ENCODE measurements at places on chromosomes 3 and 15. TPM values are rescaled to one million over a fixed set of nuclear protein-coding genes. Genes with fewer than 3 reads are reported as not detected.

DNA sequence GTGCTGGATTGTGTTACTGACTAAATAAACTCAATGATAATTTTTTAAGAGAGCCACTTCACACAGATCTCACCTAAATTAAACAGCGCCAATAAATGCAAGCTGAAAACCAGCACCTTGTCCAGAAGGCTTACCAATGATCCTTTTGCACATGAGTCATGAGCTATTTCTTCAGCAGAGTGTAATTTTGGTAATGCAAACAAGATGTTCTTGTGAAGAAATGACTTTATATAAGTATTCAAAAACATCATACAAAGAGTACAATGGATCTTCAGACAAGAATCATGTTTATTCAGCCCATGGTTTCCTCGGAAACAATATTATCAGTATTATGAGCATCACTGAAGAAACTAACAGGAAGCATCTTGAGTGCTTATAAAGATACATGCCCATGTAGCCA lies 263.8 kb upstream of the UBE2E2 start:
- DNase-seq = peak; percentile 18

DNA sequence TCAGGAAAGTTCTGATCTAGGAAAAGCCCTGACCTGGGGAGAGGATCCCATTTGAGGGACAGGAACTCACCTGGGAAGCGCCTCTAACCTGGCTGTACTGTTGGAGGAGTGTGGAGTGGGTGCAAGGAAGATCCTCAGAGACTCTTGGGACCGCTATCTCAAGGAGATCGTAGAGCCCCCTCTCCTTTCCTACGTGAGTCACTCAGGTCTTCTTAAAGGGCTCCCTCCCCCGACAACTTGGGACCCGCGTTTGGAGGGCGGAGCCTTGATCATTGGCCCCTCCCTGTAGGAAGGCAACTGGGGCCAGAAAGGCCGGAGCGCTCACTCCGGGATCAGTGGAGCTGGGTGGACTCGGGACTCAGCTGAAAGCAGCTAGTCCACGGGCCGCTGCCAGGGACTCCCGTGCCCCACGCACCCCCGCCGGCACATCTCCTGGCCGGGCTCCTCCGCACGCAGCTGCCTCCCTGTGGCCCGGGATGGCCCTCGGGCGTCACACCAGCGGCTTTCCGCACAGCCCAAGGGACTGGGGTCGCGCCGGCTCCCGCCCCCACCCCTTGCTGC lies 520 bp downstream of the SLC26A6 start:
- peak; percentile 55 for DNase-seq

- no peak for DNase-seq
Measured at GRCh38 chr3:130835483-130835882, 58.4 kb upstream of the ATP2C1 start.

GRCh38 chr3:113000691-113001090 lies 9.9 kb downstream of the GTPBP8 start:
- DNase-seq = peak; percentile 29

GRCh38 chr3:67774676-67775075 lies 120.3 kb upstream of the SUCLG2 start:
- DNase-seq = no peak

GRCh38 chr15:59138243-59138642 lies 33.3 kb downstream of the CCNB2 start:
- DNase-seq = peak; percentile 70

DNA sequence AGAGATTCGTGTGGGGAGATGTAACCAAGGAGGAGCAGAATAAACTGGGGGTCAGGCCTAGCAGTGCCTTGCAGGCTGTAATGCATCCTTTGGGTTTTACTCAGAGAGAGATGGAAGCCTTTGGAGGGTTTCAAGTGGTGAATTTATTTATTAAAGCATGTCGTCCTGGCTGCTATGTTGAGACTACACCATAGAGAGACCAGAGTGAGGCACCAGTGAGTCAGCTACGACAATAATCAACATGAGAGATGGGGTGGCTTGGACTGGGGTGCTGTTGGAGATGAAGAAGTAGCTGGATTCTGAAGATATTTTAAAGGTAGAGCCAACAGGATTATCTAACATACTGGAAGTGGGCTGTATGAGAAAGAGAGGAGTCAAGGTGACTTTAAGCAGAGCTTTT lies 335.3 kb upstream of the ARHGEF26 start:
- no peak for DNase-seq

DNA sequence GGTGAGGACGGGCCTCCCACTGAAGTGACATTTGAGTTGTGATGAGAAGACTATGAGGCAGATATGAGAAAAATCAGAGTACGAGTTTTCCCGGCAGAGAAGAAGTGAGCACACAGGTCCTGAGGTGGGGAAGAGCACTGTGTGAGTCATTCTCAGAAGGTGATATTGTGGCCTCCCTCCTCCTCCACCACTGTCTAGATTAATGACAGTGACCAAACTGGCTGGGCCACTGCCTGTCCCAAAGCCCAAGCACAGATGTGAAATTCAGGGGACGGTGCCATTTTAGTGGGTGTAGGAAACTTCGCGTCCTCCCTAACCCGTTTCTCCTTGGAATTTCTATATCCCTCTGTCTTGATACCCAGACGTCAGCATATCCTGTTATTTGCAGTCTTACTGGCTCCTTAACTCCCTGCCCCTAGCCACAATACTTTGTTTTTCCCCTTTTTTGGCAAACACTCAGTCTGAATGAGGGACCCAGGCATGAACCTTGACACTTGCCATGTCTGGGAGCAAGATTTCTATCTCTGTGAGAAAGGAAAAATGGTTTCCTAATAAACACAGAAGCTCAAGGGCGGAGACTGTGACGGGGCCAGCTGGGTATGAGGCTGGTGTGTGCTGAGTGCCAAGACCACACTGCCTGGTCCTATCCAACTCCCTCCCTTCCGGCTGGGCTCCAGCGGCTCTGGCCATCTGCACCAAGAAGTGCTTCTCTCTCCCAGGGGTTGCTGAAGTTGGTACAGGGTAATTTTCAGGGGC lies 15.2 kb downstream of the PRICKLE2 start:
- DNase-seq = peak; percentile 81

DNA sequence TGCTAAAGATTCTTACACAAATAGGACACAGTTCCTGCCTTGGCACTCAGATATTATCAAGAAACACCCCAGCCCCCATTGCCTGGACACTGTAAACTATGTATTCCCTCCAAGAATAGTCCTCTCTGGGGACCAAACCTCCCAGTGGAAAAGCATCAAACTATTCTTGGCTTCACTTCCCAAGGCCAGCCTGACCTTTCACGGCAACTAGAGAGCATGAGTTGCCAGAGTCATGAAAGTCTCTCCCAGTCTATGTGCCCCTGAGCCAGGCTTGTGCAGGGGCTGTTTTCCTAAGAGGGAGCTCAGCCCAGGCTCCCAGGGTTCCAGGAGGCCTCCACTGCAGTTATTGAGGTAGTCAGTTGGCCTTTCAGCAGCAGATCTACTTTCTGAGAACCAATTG lies 251.9 kb upstream of the TGFBR2 start:
- DNase-seq = no peak

- DNase-seq = no peak
Measured at GRCh38 chr3:125239266-125239665, 26.7 kb upstream of the SLC12A8 start.

GRCh38 chr3:194314388-194315068 lies 36.6 kb downstream of the CPN2 start:
- DNase-seq = no peak

GRCh38 chr15:70203981-70204560 lies 106.4 kb upstream of the TLE3 start:
- no peak for DNase-seq

- no peak for DNase-seq
Measured at GRCh38 chr3:97257942-97258697, 443.7 kb downstream of the EPHA6 start.

- peak; percentile 14 for DNase-seq
Measured at GRCh38 chr3:149336925-149337324, 3.5 kb upstream of the TM4SF18 start.

DNA sequence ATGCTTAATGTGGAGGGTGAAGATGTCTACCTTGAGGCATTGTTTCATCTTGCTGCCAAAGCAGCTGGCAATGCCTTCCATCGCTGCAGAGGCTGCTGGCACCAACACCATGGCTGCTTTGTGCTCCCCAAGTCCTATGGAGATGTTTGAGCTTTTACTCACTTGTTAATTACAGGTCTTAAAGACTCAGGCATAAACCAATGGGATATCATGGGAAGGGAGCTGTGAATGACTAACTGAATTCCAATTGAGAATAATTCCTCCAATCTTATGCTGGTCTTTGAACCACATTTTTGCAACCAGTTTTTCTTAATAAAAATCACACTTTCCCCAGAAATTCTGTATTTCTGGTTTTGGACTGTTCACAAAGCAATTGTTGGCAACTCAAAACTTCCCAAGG lies 762.0 kb downstream of the GBE1 start:
- no peak for DNase-seq

GRCh38 chr3:27553886-27554540 lies 69.8 kb upstream of the SLC4A7 start:
- no peak for DNase-seq

DNA sequence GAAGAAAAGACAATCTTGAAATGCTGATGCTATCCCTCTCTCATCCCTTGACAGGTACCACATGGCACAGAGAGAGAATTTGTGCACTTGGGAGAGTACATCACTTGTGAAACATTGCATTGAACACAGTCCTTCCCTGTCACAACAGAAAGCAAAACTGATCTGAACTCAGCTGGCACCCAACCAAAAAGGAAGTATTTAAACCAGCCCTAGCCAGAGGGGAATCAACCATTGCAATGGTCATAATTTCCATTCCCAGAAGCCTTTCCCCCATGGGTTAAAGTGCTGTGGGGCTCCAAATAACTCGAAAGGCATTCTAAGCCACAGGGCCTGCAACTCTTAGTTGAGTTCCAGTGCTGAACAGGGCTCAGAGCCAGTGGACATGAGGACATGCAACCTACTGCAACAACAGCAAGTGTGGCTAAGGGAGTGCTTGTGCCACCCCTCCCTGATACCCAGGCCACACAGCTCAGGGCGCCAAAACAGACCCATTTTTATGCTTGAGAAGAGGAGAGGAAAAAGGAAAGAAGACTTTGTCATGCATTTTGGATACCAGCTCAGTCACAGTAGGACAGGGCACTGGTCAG lies 530.8 kb upstream of the BCHE start:
- no peak for DNase-seq

- DNase-seq = no peak
Measured at GRCh38 chr15:26877831-26878230, 11.0 kb downstream of the GABRA5 start.

DNA sequence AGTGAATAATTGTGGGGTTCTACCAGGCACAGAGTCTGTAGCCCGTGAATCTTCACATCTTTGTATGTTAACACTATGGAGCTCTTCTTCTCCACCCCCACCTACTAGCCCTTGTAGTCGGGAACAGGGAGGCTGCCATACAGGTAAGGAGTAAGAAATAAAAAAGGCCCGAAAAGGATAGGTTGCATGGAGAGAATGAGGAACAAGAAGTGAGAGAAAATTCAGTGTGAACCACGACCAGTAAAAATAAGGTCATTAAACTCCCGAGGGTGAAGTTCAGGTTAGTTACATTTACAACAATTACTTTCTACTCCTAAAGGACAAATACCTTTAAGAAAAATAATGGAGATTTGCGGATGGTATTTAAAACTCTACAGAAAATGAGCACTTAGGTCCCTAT lies 53.3 kb downstream of the OSBPL10 start:
- no peak for DNase-seq

GRCh38 chr15:92095693-92096092 lies 242.2 kb downstream of the SLCO3A1 start:
- no peak for DNase-seq

GRCh38 chr3:111368056-111368455 lies 173.9 kb upstream of the CD96 start:
- no peak for DNase-seq

GRCh38 chr3:14472471-14473351 lies 67.4 kb downstream of the GRIP2 start:
- DNase-seq = peak; percentile 82

DNA sequence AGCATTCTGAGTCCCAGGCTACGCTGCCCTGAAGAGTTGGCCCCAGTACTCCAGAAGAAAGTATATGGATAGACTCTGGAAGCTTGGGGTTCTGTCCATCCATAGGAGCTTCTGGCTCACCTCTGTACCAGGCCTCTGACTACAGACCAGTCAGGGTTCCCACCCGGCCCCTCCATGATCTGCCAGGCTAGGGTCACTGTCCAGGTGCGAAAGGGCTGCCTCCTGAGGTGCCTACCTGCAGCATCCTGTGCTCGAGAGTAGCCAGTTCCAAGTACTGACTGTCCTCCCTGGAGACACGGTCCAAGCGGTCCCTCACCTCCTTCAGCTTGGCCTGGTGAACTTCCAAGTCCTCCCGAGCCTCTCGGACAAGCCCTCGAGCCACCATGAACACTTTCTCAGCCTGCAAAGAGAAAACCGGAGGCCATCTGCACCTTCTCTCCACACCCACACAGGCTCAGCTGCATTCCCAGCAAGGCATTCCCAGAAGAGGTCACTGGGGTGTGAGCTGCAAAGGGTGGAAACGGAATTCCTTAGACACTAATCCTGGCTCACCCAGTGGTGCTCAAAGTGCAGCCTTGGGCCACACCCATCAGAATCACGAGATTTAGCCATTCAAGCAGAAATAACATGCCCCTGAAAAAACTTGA lies 3.7 kb upstream of the PLXNB1 start:
- DNase-seq = no peak

- DNase-seq = no peak
Measured at GRCh38 chr15:79167776-79168175, 77.2 kb upstream of the RASGRF1 start.

DNA sequence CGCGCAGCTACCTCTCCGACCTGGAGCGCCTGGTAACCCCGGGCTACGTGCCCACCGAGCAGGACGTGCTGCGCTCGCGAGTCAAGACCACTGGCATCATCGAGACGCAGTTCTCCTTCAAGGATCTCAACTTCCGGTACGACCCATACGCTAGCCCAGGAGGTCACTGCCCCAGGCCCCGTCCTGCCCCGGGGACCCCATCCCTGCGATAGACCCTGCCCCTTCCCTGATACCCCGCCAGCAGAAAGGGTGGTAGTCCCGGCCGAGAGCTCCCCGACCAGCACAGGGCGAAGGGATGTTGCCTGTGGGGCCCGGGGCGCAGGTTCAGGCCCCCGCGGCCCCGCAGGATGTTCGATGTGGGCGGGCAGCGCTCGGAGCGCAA lies 2.3 kb downstream of the GNAT1 start:
- DNase-seq = no peak

SERPINI1 gene
- 0.76 TPM for total RNA-seq

CMC1 gene
- total RNA-seq = 2.1 TPM

IFRD2 gene
- 117 TPM for total RNA-seq

NANOGP8 gene
- not detected for total RNA-seq

SPINK8 gene
- total RNA-seq = not detected

DNAH12 gene
- under 0.01 TPM for total RNA-seq

PLA2G4E gene
- not detected for total RNA-seq

C3orf33 gene
- total RNA-seq = 1.4 TPM

LPP gene
- total RNA-seq = 35.4 TPM

DUOXA1 gene
- not detected for total RNA-seq

PLA1A gene
- 11.9 TPM for total RNA-seq

SLCO2A1 gene
- 1.2 TPM for total RNA-seq

PLXND1 gene
- total RNA-seq = 392 TPM

CMTM6 gene
- total RNA-seq = 104 TPM

GATA2 gene
- total RNA-seq = 6.7 TPM

SLC28A1 gene
- under 0.01 TPM for total RNA-seq

Measured in dermis microvascular lymphatic vessel endothelial cell (primary cell).